ENCODE measurements at places on chromosomes 13 and 19.

DNA sequence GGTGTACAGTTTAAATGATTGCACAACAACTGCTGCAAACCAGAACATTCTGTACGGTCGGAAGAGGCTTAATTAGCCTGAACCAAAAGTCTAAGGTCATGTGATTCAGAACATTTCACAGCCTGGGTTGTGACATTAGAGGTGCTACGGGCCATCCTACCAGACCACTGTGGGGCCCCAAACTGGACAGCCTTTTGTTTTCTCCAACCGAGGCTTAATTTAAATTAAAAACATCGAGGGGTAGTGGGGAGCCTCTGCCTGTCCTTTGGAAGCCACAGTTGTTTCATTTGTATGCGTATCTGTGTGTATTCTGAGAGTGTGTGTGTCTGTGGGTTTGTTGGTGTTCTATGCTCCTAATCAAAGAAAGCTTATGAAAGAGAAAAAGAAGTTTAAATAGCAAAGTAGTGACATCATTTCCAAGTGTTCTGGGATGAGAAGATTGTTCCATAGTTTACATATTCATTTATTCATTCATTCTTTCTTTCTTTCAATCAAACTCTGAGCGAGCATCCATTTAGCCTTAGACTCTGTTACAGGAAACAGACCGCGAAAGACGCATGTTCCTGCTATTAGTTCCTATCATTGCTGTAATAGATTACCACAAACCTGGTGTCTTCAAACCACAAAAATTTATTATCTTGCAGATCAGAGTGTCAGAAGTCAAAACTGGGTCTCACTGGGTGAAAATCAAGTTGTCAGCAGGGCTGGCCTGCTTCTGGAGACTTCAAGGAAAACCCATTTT lies 444.8 kb downstream of the FOXO1 start:
- no peak for DNase-seq

DNA sequence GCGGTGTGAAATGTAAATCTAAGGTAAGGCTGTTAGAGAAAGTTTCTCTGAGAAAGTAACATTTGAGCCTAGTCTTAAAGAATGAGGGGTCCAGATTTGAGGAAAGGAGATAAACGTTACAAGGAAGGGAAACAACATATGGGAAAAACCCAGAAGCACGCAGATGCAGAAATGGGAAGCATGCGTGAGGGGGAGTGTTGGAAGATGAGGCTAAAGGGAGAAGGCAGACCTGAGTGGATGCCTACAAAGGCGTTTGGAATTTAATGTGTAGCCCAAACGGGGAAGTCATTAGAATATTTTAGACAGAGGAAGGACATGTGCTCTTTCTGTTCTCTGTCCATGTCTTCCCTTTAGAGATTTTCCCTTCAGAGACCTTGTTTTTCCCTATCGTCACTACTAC lies 61.0 kb downstream of the TPT1 start:
- no peak for DNase-seq

- no peak for DNase-seq
These were observed 205.4 kb downstream of the SHISA2 start for GRCh38 chr13:25846222-25846984.

DNA sequence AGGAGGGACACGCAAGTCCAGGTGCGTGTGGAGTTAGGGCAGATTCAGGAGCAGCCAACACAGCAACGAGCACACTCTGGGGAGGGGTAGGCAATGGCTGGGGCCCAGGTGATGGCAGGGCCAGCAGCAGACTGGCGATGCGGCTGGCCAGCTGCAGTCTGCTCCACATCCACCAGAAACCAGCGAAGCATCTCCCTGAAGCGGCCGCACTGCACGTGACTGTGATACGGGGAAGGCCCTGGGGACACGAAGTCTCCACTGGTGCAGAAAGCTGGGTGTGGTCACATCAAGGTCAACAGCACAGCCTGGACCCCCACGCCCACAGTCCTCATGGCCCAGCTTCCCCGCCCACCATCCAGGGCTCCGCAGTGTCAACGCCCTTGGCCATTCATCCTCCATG lies 21.3 kb upstream of the EPHX3 start:
- no peak for DNase-seq

GRCh38 chr13:51324714-51325420 lies 14.6 kb upstream of the SERPINE3 start:
- no peak for DNase-seq

DNA sequence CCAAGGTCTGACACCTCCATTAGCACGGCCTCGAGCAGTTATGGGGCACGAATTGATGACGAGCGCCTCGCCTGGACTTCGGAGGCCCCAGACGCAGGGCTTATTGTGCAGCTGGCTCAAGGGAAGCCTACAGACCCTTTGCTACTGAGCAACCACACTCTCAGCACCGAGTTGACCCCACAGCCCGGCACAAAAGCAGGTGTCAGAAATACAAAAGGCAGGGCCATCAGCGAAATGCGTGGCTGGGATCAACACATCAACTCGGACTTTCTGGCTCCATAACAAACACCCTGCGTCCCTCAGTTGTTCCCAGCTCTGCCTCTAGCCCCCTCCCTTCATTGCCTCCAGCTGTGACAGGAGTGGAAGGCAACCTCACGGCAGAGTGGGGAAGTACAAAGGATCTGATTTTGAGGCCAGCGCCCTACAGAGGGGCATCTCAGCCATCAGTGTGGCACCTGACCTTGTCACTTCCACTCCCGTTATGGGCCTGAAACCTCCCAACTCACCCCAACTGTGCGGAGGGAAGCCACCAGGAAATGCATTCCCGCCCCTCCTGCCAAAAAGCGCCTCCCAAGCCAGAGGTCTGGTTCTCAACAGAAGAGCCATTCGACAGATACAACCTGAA lies 18.0 kb downstream of the PEPD start:
- DNase-seq, result peak; percentile 26

DNA sequence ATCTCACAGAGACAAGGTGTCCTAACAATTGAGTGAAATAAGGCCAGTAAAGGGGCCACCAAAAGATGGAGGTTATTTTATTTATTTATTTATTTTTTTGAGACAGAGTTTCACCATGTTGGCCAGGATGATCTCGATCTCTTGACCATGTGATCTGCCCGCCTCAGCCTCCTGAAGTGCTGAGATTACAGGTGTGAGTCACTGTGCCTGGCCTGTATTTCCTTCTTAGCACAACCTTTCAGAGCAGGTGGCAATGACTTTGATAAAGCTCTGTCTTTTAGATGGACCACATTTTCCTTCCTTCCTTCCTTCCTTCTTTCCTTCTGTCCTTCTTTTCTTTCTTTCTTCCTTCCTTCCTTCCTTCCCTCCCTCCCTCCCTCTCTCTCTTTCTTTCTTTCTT lies 11.0 kb upstream of the DOCK6 start:
- DNase-seq, result no peak

GRCh38 chr19:47891622-47891922 lies 5.5 kb upstream of the SULT2A1 start:
- DNase-seq, result no peak

- no peak for DNase-seq
These were observed 8.8 kb downstream of the RNF6 start for GRCh38 chr13:26213345-26213744.

DNA sequence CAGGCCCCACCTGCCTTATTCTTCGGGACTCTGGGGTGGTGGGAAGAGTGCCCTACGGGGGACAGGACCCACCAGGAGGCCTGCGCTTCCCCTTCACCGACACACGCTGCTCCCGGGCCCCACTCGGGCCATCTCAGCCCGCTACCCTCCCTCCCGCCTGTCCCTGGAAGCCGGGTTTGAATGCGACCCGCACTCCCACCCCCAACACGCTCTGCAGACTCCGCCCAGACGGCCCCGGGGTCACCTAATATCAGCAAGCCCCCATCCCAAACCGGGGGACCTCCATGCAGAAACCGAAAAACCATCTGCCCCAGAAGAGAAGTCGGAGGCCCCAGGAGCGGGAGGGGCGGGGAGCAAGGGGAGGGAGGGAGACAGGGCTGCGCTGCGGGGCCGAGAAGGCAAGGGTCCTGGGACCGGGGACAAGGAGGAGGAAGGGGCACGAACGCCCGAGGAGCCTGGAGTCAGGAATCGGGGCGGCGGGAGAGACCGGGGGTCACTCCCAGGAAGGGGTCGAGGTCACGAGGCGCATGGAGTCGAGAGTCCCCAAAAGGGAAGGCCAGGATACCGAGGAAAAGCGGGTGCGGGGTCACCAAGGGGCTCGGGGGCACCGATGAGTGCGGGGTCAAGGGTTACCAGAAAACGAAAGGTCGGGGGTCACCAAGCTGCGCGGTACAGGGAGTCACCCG lies 766 bp downstream of the SBNO2 start:
- no peak for DNase-seq

- DNase-seq, result no peak
These were observed 87.6 kb downstream of the HSPH1 start for GRCh38 chr13:31073859-31074718.

DNA sequence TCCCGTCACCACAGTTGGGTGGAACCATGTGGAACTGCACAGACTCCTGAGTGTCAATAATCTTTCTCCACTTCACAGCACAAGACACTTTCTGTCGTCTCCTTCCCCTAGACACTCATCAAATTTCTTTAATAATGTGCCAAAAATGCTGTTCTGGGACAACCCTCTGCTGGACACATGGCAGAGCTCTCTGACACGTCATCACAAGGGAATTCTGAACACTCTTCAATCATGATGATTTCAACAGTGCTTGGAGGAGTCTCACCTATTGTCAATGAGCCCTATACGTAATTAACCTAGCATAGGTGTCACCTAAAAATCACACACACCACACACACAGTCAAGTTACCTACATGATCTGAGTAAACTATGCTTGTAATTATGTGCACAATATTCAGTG lies 141.3 kb downstream of the STOML3 start:
- no peak for DNase-seq

- DNase-seq, result peak; percentile 84
These were observed at the start of gene ZNF544 for GRCh38 chr19:58228585-58229254. TSS of gene ZNF544 (plus strand) at chr19:58228914. CDS start at chr19:58244024, 15,110 bp downstream.

DNA sequence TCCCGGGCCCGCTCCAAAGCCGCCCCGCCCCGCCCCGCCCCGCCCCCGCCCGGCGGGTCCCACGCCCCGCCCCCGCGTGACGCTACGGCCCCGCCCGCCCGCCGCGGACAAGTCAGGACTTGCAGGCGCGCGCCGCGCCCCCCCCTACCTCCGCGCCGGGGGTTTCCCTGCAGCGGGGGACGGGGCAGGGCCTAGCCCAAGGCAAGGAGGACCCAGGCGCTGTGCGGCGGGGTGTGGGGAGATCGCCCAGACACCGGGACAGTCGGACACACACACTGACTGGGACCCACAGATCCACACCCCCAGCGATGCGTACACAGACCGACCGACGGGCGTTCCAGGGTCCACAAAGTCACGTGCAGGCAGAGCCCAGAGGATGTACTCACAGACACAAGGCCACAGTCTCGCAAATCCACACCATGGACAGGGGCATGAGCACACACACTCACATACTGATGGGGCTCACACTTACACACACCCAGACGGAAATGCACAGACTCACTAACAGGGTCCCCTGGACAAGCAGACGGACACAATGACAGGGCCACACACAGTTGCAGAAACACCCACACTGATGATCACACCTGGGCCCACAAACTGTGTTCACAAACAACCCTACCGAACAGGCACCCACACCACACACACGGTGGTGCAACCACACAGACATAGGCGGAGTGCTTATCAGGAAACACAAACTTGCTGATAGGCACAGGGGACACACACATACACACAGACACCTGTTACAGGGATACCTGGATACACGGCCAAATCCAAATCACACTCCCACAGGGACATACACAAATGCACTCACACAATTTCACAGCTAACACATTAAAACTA lies 436 bp upstream of the BBC3 start:
- peak; percentile 94 for DNase-seq

GRCh38 chr13:45752510-45752909 lies 50.4 kb downstream of the CBY2 start:
- no peak for DNase-seq

DNA sequence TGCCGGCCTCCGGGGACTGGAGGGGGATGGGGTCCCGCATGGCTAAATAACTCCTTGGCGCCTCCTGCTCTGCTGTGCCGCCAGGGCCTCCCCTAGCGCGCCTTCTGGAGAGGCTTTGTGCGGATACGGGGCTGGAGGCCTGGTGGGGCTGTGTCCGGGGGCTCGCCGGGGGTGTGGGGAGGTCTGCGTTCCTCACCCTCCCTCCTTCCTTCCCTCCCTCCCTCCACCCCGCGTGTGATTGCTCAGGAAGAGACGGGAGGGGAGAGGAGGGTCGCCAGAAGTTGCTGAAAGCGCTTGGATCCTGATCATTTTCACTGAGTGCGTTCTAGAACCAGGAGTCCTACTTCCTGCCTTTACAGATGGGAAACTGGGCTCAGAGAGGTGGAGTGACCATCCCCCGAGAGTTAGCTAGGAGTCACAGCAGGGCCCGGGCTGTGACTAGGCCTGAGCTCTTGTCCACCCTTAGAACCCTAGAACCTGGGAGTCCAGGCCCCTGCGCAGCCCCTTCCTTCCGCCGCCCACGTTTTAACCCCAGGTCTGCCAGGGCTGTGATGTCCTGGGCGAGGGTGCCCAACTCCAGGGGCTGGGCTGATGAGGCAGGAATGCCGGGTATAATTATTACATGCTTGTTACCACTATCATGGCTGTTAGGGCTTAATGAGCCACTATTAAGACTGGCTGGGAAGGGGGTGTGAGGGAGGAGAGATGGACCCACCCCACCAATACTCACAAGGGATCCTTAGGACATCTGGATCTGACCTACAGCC lies 782 bp upstream of the JUND start:
- no peak for DNase-seq

- DNase-seq, result no peak
These were observed 257.2 kb downstream of the FOXO1 start for GRCh38 chr13:40409278-40409677.

DNA sequence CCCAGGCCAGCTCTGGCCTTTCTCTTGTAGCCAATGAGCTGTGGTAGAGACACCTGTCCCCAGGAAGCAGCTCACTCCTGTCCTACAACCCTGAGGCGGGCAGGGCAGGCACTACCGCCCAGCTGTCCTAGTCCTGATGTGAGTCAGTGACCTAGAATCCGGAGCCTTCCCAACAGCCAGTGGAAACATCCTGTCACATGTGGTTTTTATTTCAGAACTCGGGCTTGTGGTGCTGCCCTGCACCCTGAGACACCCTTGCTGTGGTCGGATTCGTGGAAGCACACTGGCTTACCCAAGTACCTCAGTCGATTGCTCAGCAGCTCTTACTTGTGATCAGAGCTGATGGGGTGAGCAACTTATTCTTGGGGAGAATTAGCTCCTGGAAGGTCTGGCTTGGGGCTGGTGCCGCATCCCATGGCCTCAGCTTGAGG lies 83.6 kb upstream of the ARHGEF7 start:
- no peak for DNase-seq

Measured in aorta (tissue), 5 donors.